Sciatic nerve (tissue), 2 donors: ENCODE measurements at places on chromosomes 7 and 10. TPM values are rescaled to one million over a fixed set of nuclear protein-coding genes. Genes with fewer than 3 reads are reported as not detected.

The PDE6C gene
- total RNA-seq = not detected

The PTPRE gene
- total RNA-seq = 53.0 TPM

The FEZF1 gene
- not detected for total RNA-seq

The TSPAN33 gene
- total RNA-seq = 11.8 TPM

GRCh38 chr10:1085258-1085657 lies 29.1 kb downstream of the WDR37 start:
- no peak for DNase-seq

DNA sequence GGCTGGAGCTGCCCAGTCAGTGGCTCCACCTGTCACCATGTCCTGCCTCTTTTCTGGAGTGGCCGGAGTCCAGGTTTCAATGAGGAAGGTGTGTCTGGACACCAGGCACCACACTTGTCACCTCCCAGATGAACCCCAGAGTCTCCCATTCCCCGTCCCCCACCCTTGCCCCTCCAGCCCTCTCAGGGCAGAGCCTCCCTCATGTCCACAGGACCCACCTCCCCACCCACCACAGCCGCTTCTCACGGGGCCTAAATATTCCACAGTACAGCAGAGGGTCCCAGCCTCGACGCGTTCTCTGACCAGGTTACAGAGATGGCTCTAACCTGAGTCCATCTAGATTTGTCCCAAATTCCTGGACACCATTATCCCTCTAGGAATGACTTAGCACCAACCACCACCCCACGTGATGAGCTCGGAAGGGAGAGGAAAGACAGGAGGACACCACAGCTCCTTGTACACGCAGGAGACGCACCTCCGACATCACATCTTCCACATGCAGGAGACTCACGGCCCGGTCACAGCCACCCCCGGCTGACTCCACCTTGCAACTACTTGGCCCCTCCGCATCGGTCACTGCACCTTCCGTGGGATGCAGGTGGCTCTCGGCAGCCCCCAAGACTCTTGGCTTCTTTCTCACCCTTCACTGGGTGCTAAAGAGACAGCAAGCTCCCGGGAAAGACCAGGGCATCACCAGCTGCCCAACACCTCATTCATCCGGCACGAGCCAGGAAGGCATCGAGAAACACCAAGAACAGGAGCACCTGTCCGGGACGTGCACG lies 560.2 kb downstream of the DNAJB6 start:
- no peak for DNase-seq

- peak; percentile 19 for DNase-seq
These were observed 565.7 kb downstream of the TCERG1L start for GRCh38 chr10:130745821-130746220.

DNA sequence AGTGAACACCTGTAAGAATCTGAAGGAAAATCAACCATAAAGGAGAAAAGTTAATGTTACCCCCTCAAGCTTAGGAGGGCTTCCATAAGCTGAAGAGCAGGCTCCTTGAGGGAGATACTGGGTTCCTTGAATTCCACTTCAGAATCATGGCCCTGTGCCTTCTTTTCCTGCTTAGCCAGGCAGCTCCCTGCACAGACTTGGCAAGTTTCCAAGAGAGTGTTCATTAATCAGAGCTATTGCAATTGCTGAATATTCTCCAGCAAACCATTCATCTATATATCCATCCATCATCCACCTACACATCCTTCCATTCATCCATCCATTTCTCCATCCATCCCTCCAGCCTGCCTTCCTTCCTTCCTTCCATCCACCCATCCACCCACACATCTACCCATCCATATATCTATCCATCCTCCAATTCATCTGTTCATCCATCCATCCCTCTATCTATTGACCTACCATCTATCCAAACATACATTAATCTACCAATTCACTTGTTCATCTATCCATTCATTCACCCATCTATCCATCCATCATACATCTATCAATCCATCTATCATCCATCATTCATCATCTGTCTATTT lies 574.4 kb downstream of the PTPRN2 start:
- DNase-seq = no peak
